ENCODE measurements at places on chromosomes 6 and 20.

GRCh38 chr20:11193241-11193640, 519.4 kb upstream of the JAG1 start:
- peak; percentile 29 for DNase-seq

- DNase-seq = no peak
Measured at GRCh38 chr6:3220366-3220765, 7.1 kb downstream of the TUBB2B start.

GRCh38 chr20:58077282-58077681, 151.2 kb downstream of the ANKRD60 start:
- no peak for DNase-seq

GRCh38 chr6:141562186-141562811, 570.4 kb upstream of the GJE1 start:
- peak; percentile 36 for DNase-seq

DNA sequence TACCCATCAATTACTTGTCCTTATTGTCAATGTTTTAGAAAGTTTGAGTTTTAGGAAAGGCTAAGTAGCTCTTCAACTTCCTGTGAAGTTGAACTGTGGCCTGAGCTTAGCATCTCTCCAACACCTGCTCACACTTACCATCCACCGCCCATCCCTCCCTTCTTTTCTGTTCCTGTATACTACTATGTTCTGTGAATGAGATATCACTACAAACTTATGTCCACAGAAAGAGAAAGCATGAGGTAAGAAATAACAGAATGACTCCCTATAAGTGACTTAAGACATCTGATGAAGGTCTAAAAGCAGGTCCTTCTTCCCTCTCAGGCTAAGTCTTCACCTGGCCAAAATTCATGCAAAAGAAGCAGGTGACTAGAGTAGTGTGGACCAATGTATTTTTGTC, 246.3 kb upstream of the PREP start:
- no peak for DNase-seq

GRCh38 chr6:130111031-130111430, 92.7 kb downstream of the L3MBTL3 start:
- DNase-seq = peak; percentile 4

DNA sequence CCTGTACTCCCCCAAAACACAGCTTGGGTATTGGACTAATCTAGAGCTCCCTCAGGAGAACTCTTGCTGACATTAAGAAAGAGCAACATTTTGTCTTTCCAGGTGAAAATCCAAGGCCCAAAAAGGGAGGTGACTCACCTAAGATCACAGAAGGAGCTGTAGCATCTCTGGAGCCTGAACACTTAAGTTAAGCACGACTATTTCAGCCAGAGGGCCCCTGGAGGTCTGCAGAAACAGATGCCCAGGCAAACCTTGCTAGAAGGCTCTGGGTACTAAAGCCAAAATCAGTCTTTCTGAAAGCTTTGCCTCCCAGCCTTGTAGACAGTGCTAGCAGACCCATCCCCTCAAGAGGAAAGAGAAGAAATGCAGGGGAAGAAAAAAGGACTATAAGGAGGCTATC, 8.8 kb downstream of the EDN1 start:
- DNase-seq = no peak

DNA sequence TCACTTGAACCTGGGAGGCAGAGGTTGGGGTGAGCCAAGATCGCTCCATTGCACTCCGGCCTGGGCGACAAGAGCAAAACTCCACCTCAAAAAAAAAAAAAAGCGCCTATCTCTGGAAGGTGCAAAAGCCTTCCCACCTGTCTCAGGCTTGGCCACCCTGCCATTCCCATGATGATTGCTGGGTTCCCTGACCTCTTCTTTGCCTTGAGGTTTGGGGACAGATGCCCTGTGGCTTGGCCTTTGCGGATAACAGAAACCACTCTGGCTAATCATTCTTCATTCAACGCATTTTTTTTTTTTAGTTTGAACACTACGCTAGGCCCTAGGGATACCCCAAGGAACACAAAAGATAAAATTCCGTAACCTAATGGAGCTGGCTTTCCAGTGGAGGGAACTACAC, 6.8 kb upstream of the HMGA1 start:
- DNase-seq = no peak

DNA sequence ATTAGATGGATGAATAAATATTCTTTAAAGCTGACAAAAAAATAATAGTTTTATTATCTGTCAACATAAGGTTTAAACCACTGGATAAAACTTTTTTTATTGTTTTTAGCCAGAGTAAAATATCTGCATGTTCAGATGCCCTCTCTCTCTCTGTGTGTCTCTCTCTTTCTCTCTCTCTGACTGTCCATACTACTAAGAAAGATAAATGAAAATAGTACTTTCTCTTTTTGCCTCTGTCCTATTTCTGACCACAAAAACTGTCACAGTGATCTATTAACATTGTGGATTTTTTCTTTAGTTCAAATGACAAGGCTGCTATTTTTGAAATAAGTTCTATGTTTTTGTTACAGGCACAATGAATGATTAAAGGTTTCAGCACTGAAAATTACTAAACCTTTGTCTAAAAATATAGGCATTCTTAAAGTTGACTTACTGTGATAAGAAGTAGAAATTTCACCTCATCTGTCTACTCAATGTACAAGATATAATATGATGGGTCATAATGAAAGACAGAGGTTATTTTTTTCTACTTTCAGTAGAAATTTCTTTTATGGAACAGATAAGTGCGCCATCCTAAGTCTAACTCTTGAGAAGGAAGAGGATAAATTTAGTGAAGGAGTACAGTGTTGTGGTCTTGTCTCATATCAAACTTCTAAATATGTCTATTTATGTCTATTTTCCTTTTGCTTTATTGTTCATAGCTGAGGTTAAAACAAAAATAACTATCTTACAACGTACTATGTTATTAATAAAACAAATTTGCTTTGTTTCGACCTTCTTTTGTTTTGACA, 341.9 kb upstream of the EYS start:
- DNase-seq = no peak

GRCh38 chr6:117480651-117481050, 1.8 kb upstream of the DCBLD1 start:
- DNase-seq = no peak

- DNase-seq = no peak
Measured at GRCh38 chr20:22626496-22626895, 42.1 kb upstream of the FOXA2 start.

- peak; percentile 61 for DNase-seq
Measured at GRCh38 chr20:17505636-17506517, 25.3 kb downstream of the BFSP1 start.

DNA sequence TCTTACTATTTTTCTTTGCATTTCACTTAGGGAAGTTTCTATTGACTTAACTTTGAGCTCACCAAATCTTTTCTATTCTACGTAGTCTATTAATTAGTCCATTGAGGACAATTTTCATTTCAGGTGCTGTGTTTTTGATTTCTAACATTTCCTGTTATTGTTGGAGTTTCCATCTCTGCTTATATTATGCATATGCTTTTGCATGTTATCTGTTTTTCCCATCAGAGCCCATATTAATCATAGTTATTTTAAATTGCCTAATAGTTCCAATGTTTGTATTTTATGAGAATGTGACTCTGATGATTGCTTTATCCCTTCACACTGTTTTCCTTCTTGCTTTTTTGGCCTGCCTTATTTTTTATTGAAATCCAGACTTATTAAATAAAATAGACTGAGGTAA, 414.5 kb upstream of the OPRM1 start:
- DNase-seq = no peak

GRCh38 chr6:63245909-63246308, 34.6 kb downstream of the FKBP1C start:
- no peak for DNase-seq

- DNase-seq = peak; percentile 94
Measured at GRCh38 chr20:41072190-41072863, 43.7 kb downstream of the TOP1 start.

DNA sequence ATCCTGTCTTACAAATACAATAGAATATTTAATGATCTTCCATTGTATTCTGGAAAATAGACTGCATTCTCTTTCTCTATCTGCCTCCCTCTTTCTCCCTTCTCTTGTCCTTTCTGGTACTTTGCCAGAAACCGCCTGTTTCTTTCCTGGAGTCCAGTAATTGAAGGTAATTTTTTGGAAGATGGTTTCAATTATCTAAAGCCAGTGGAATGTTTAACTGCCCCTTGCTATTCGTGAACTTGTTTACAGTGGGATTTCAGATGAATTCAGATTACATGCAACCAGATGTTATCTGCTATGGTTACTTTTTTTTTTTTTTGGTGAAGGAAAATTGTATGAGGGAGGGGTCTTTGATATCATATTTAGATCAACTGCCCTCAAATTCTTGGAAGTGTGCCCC, 655.5 kb upstream of the FLRT3 start:
- peak; percentile 55 for DNase-seq

GRCh38 chr6:12196326-12196936, 93.7 kb upstream of the EDN1 start:
- peak; percentile 84 for DNase-seq

- no peak for DNase-seq
Measured at GRCh38 chr20:50632236-50632635, 59.1 kb downstream of the RIPOR3 start.

- DNase-seq = peak; percentile 93
Measured at GRCh38 chr20:50346374-50347283, 156.0 kb downstream of the CEBPB start.

- no peak for DNase-seq
Measured at GRCh38 chr6:163753430-163753829, 338.9 kb downstream of the QKI start.

DNA sequence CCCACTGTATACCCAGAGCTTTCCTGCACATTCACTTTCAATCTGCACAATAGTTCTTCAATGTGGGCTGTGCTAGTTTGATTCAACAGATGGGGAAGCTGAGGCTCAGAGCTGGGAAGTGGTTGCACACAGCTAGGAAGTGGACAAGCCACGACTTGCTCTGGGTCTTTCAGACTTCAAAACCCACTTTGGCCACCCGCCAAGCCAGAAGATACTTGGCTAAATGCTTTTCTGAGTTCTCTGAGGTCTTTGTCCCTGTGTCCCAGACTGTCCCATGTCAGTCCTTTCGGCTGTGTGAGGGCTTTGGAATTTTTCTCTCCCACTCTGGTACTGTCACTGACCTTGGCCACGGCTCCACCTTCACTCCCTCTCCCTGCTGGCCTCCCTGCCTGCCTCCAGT, 10.6 kb downstream of the PDYN start:
- DNase-seq = no peak

GRCh38 chr6:29850011-29850553, 22.5 kb downstream of the HLA-G start:
- peak; percentile 12 for DNase-seq

DNA sequence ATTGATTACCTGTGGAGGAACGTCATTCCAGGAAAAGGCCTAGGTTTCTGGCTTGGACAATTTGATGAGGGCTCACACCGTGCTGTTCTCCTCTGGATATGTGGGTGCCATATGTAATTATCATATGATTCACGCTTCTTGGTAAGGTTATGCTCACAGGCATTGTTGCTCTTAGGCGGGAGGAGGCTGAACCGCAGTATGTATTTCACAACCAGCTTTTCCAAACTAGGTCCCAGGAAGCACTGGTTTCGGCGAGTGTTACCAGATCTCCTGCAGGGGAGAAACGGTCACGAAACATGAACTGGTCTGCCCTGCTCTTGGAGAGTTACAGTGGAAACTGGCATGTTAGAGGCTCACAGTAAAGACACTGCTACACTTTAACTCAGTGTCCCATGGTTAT, 793 bp upstream of the FAM50B start:
- peak; percentile 31 for DNase-seq

DNA sequence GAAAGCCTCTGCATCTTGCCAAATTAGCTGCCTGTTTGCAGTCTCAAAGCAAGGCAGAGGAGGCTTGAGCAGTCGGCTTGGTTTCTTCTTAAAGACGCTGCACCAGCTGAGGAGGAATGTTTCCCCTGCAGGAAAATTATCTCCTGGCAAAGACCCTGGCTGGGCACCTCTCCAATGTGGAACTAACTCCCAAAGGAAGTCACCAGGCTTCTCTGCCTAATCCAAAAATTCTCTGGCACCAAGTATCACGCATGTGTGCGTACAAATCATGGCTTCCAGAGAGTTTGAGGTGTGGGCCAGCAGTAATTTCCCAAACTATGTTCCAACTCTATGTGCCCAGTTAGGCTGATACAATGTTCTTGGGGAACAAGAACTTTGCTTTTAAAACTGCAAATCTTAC, 176.2 kb downstream of the KIF16B start:
- DNase-seq = peak; percentile 22
